ENCODE measurements at places on chromosomes 12 and 14.

DNA sequence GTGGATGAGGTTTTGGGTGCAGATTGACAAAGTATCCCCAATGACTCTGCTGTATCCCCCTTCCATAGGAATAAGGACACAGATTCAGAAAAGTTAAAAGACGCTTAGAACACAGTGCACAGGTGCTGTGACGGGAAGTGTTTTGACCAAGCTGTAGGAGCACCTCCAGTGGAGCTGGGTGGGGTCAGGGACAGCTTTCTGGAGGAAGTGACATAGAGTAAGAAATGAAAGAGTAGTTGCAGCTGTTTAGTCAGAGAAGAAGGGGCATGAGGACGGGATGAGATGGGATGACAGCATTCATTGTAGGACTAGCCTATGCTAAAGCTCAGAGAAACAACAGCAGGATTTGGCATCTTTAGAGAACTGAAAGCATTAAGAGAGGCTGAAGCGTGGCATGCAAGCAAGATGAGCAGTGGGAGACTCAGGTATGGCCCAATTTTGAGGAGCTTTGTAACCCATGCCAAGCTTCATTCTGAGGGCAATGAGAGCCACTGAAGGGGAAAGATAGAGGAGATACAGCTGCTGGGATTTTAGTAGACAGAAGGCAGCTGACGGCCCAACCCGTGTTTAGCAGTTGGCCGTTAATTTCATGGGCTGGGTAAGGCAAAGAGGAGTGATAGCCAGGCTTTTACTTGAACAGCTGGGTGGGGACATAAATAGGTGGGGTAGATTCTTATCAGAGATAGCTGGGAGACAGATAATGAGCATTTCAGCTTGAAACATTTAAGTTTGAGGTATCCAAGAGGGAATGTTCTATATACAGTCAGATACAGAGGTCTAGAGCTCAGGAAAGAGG, 131.8 kb upstream of the KRAS start:
- no peak for DNase-seq

DNA sequence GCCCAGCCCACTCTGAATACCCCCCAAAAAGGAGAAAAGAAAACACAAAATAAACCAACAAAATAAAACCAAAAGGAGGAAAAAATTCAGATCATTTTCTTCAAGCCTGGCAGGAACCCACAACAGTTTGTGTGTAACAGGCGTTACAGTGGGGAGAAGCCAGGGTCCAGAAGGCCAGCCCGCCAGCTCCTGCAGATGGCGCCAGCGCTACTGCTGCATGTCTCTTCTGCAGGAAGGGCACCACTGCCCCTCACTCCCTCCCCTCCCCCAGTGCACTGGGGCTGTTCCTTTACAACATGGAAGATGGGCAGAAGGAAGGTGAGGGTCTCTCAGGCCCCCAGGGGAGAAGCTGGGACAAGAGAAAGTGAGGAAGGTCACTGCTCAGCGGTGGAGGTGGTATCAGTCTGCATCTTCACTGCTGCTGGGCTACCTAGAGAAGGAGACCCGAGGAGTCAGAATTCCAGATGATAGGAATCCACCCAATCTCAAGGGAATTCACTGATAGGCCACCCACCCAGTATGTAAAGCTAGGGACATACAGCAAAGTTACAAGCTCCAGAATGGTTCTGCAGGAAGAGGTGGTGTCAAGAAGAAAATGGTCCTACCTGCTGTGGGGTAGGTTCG, 2.3 kb upstream of the NOP2 start:
- DNase-seq = no peak

DNA sequence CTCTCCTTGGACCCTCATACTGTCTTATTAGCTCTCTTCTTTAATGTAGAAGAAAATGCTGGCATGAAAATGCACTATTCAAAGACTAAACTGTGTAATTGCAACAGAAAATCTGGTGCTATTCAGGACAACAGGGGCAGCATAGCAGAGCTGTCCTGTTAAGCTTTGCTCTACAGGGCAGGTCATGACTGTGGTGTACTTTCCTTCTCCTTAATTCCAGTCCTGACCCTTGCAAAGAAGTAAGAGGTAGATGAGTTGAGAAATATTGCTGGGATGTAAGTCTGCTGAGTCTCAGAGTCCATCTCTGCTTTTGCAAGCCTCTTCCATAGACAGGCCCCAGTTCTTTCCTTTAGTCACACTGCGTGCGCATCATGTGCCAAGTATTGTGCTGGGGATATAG, 52.6 kb upstream of the STK38L start:
- DNase-seq = no peak

GRCh38 chr12:46493834-46494181, 121.2 kb upstream of the SLC38A2 start:
- DNase-seq = no peak

DNA sequence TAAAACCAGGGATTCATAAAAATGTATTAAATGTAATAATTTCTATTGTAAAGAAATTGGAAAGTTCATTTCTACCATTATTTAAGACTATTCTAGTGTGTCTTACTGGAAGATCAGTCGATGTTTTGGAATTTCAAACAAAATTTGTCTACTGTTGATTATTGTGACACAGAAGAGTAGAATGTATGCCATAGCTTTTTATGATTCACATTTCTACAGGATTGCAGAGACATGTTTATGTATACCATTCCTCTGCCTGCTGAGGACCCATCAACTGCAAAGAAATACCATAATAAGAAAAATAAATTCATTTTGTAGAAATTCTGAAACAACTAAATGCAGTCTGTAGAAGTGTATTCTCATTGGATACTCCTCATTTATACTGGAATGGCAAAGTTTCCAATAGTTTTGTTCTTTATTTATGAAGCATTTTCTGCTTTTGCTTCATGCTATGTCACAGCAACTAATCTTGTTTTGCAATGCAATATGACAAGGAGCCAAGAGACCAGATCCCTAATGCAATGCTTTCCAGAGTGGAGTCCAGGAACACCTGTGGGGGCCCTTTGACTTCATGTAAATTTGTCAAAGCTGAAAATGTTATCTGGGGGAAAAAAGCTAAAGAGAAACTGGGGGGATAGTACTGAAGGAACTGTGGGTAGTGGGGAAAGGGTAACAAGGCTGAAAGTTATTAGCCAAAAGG, 172.9 kb upstream of the LRIG3 start:
- DNase-seq = no peak

DNA sequence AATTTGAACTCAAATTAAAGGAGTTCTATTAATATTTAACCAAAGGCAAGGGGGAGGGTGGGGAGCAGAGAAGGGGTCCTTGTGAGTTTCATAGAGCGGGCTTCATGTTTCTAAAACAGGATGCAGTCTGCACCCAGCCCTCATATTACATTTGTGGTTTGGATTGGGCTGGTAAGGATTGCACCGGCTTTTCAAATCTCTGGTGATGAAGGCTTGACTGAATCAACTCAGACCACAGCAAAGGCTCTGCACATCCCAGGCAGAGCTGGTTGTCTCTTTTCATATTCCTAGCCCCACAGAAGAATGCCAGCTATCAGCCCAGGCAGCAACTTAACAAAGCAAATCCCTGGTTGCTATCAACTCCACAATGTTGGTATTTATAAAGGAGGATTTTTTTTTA, 1221.4 kb downstream of the VRK1 start:
- no peak for DNase-seq

GRCh38 chr12:8609061-8609570, 3.5 kb downstream of the AICDA start:
- no peak for DNase-seq

DNA sequence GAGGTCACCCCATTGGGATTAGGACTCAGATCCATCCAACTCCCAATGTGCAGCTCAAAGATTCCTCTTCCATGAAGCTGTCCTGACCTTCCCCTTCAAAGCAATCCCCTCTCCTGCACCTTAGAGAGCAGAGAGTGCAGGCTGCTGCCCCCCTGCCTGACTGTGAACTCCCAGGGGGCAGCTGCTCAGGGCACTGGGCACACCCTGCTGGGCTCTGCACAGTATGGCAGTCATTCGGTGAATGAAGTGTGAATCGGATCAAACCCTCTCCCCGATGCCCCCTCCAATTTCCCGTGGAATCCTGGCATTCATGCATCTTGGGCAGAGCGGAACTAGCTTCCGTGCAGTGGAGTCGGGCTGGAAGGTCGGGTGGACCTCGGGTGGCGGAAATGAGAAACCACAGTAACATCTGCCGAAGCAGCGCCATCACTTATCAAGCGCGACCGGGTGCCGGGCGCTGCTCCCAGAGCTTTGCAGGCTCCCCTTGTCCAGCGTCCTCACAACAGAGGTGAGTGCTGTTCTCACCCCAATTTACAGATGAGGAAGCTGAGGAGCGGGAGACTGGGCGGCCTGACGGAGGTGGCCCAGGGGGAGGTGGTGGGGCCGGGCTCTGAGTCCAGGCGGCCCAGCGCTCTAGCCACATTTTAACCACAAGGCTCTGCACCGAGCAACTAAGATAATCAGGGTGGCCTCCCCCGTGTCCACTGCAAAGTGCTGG, 14.7 kb downstream of the GALNT9 start:
- no peak for DNase-seq

DNA sequence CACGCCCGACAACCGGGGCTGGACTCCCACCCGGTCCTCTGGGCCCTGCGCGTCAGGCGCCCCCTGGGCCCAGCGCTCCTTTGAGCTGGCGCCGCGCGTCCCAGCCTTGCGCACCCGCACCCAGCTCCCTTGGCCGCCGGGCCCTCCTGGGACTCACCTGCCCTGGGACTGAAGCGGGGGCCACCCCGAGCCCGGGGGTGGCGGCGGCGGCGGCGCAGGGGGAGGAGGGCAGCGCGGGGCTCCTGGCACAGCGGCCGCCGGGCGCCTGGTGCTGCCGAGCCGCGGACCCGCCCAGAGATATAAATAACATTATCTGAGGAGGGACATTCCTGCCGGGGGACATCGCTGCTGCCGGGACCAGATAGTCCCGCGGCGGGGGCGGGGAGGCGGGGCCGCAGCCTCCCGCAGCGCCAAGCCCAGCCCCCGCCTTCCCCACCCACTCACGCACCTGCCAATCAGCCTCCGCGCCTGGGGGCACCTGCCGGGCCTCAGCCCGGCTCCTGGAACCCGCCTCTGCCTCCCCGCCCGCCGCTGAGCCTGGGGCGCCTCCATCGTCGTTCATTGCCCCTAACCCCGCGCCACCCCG, at the start of gene SPTB:
Gene SPTB, minus strand, starts transcription at position 273 of the 586 bp plus-strand sequence. CDS start 56,813 bp downstream, outside the sequence.
- DNase-seq = peak; percentile 55

DNA sequence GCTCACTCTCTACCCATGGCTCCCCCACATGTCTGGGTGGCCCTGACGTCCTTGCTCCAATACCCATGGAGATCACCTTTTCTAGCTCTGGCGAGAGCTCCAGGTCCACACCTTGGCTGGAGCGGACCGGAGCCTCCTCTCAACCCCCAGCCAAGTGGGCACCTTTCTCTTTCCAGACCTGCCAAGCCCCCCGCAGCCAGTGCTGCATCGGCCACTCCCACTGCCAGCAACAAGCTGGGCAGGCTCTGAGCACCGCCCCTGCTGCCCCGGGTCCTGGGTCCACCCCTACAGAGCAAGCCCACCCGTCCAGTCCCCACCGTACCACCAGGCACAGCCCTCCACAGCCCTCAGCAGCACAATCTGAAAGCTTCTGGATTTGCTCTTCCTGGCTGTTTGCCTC, 98.2 kb upstream of the C14orf180 start:
- DNase-seq = no peak

DNA sequence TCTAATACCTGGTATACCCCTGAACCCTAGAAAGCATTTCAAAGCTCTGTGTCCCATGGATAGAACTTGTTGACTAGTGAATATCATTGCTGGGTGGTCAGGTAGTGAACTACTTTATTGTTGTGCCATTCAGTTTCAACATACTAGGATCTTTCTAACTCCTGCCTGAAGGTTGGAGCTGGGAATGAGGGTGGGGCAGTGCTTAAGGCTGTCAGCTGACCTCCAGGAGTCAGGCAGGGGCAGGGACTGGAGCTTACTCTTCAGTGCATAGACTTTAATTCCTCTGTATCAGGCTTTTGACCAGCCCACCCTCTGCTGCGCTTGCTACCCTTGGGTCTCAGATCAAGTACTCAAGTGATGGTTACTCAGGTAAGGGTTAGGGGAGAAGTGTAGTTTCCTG, 102.6 kb upstream of the RFX4 start:
- no peak for DNase-seq

DNA sequence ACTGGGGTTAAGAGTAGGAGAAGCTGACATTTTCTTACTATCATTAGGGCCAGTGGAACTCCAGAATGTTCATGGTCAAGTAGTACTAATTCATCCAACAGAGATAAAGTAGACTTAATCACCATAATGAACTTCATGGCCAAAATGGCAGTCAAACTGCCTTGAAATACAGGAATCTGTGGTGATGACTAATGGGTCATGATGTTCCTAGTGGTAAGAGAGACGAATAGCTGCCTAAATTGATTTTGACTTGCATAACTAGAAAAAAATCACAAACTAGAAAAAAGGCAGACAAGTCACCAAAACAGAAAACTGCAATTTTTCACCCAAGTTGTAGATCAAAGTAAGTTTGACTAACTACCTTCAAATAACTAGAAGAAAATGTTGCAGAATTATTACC, 138.5 kb downstream of the MGAT4C start:
- no peak for DNase-seq

GRCh38 chr14:24362241-24362960, 5.6 kb upstream of the NFATC4 start:
- no peak for DNase-seq

GRCh38 chr12:96441816-96442215, 41.6 kb upstream of the CDK17 start:
- DNase-seq = no peak

- DNase-seq = no peak
These were observed 896 bp upstream of the CDKN1B start for GRCh38 chr12:12716151-12716792.

GRCh38 chr12:49231878-49232655, 32.8 kb upstream of the TUBA1C start:
- DNase-seq = no peak

- DNase-seq = no peak
These were observed 218.1 kb downstream of the MON2 start for GRCh38 chr12:62684570-62685295.

- DNase-seq = no peak
These were observed 29.5 kb downstream of the VPS37B start for GRCh38 chr12:122866379-122866778.

- no peak for DNase-seq
These were observed 296.1 kb upstream of the PRICKLE1 start for GRCh38 chr12:42885677-42886076.

DNA sequence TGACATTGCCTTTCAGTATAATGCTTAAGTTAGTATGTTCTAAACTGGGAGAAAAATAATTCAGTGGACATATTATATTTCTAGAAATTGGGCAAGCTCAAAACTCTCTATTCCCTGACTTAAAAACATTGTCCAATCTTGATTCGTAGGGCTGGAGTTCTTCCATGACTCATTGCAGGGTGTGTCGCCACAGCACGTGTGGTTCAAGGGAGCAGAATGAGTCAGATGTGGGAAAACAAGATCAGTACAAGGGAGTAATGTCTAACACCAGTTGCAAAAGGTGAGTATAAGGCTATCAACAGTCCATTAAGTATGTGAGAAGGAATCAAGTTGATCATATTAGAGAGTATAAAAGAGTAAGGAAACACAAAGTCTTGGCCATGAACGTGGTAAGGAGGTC, 887.0 kb downstream of the TMTC2 start:
- no peak for DNase-seq

- DNase-seq = no peak
These were observed 153.2 kb upstream of the PRICKLE1 start for GRCh38 chr12:42742716-42743115.

All from stimulated activated CD4-positive, alpha-beta T cell treated with anti-CD3 and anti-CD28 coated beads, TNF-alpha, amount 100 ng/mL, for 4 hours (primary cell).